Endodermal cell (in vitro differentiated cells): ENCODE measurements at places on chromosomes 6 and 20. TPM values are rescaled to one million over a fixed set of nuclear protein-coding genes. Genes with fewer than 3 reads are reported as not detected.
A peak's percentile ranks its signal among the peaks of the same experiment; 100 is the strongest.

- H3K4me3 ChIP-seq, result no peak overlapping the region
- H3K27ac ChIP-seq, result no peak overlapping the region
Measured at GRCh38 chr20:55010761-55011160, 535.4 kb downstream of the DOK5 start.

The KIF6 gene
- total RNA-seq, result 0.62 and 0.66 TPM in 2 replicates

DNA sequence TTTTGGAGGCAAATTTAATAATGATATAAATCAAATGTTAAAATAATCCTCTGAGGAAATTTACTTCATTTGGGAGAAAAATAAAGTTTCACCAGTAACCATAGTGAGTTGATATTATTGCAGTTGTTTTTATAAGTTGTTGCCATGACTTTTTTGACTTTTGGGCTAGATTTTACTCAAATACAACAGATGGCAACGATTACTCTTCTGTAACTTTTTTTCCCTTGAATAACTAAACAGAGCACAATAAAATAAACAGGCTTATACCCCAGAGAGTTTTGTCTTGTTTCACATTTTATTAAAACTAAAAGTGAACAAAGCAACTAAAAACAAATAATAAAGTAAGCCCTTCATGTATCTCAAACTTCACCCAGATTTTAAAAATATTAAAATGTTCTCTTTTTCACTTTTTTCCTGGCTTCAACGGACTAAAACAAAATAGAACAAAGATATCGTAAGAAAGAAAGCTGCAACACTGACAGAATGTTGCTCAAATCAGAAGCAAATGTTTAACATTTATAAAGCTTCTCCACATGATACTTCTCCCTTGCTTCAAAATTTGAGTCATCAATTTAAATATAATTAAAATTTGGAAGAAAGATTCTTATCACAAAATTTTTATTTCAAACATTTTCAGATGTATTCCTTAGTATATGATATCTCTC is 42.5 kb upstream of the BMP5 start:
- no peak overlapping the region for H3K4me3 ChIP-seq
- H3K36me3 ChIP-seq, result no peaks in the 10 kb centered on the region
- DNase-seq, result no peak
- H3K27ac ChIP-seq, result no peak overlapping the region
- H3K4me1 ChIP-seq, result peaks cover 4% of the 10 kb centered on the region

The SMPD2 gene
- total RNA-seq, result 9.3 to 11.4 TPM (median 11.1 TPM) in 3 replicates

DNA sequence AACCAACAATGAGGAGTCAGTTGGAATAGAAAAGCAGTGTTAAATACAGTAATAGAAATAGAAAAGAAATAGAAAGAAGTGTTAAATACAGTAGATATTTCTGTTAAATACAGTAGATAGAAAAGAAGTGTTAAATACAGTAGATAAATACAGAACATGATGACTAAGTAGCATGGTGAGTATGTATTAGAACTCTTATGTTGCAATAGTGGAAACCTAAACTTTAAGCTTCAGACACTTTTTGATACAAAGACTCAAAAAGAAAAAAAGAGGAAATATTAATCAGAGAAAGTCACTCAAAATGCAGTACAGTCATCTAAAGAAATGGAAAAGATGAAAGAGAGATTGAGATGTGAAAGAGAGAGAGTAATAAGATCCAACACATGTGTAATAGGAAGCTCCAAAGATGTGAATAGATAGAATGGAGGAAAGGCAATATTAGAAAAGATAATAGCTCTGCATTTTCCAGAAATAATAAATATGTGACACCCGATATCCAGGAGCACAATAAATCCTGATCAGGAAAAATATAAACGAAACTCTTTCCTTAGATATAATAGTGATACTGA is 131.5 kb upstream of the KCNK16 start:
- H3K27ac ChIP-seq, result no peak overlapping the region
- no peaks in the 10 kb centered on the region for H3K36me3 ChIP-seq
- peaks cover 8% of the 10 kb centered on the region for H3K27me3 ChIP-seq
- no peak for DNase-seq

DNA sequence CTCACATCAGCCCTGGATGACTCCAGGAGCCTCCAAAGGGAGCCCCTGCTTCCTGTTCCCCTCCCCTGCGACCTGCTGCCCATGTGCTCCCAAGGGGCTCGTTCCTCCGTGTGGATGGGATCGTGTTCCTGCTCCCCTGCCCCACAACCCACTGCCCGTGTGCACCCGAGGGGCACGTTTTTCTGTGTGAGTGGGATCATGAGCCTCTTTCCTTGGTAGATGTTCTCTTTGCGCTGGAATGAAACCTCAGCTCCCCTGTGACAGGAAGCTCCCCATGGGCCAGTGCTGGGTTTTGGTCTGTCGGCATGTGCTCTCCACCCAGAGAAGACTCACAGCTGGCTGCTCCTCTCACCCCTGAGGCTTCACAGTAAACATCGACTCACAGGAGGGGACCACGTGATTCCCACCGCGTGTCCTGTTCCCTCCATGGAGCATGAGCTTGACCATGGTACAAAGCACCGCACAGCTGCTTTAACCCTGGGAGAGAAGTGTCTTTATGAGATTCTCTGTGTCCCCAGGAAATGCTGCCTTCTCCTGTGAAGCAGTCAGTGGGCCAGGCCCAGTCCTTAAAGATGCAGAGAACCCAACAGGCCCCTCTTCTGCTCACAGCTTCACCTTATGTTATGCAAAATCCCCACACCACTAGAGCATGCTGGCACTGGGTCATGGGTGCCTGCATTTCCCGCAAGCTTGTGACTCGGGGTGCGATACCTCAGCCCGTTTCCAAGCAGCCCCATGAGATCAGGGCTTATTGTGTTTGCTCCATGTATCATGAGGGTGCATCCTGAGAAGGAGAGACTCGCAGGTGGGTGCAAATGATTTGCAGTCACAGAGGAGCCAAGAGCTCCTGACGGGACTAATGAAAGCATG is 215.1 kb downstream of the ERMARD start:
- H3K27ac ChIP-seq, result no peak overlapping the region
- no peaks in the 10 kb centered on the region for H3K36me3 ChIP-seq
- peak; percentile 41 for DNase-seq
- H3K4me1 ChIP-seq, result no peaks in the 10 kb centered on the region

The MOG gene
- 0.45 TPM in 1 of 2 replicates, not detected in the other for total RNA-seq

- no peak overlapping the region for H3K27ac ChIP-seq
- H3K27me3 ChIP-seq, result no peaks in the 10 kb centered on the region
- peaks cover 39% of the 10 kb centered on the region for H3K36me3 ChIP-seq
- no peak for DNase-seq
Measured at GRCh38 chr20:44973053-44973452, 6.7 kb downstream of the STK4 start.

The RIN2 gene
- 16.3 and 19.6 TPM in 2 replicates for total RNA-seq

DNA sequence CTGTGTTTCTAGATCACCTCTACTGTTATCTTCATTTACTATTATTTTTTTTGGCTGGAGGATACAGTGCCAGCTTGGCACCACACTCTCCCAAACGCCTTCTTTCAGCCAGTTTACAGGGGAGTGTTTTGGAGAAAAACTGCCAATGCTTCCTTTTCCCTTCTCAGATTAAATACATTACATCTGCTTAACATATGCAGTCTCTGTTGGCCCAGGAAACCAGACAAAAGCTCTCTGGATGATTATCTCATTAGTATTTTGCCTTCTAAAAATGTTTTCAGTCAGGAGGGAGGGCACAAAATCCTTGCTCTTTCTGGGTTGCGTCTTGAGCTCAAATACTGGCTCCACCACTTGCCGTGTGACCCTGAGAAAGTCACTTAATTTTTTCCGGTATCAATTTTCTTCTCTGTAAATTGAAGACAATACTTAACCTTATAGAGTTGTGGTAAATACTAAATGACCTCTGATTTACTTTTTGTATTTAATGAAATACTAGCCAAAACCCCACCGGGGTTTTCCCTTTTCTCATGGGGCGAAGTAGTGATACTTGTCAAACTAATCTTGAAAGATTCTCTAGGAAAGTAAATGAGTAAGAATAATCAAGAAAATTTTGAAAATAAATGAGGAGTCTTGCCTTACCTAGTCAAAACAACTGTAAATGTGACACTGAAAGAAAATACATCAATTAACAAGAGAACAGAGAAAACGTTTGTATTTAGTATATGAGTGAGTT is 146.2 kb downstream of the MMS22L start:
- DNase-seq, result no peak
- no peaks in the 10 kb centered on the region for H3K36me3 ChIP-seq
- no peaks in the 10 kb centered on the region for H3K4me1 ChIP-seq
- no peaks in the 10 kb centered on the region for H3K27me3 ChIP-seq
- H3K27ac ChIP-seq, result no peak overlapping the region
- H3K4me3 ChIP-seq, result no peak overlapping the region

The CRIP3 gene
- 11.2 to 19.3 TPM (median 16.1 TPM) in 3 replicates for total RNA-seq

- H3K36me3 ChIP-seq, result no peaks in the 10 kb centered on the region
- no peaks in the 10 kb centered on the region for H3K27me3 ChIP-seq
- H3K27ac ChIP-seq, result no peak overlapping the region
- H3K4me3 ChIP-seq, result no peak overlapping the region
- H3K4me1 ChIP-seq, result no peaks in the 10 kb centered on the region
- no peak for DNase-seq
Measured at GRCh38 chr6:156497618-156498017, 279.6 kb upstream of the ARID1B start.

The TAF11 gene
- total RNA-seq, result 44.7 and 44.9 TPM in 2 replicates

DNA sequence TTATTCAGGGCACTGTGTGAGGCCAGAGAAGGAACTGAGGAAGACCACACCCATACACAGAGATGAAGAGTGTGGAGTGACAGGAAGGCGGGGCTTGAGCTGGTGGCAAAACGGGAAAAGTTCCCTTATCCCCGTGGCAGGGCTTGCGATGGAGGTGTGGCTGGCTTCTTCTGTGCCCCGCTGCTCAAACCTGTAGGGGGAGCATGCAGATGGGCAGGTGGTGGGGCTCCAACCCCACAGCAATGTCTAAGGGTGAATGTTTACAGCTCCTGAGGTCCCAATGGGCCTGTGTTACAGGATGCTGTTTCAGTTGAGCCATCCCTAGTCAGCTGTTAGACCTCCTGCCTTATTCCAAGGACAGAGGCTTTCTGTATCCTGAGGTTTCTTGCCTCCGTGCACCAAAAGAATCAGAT is 105.9 kb downstream of the LY86 start:
- peaks cover 43% of the 10 kb centered on the region for H3K27me3 ChIP-seq
- peak; percentile 82 for DNase-seq
- H3K4me1 ChIP-seq, result no peaks in the 10 kb centered on the region
- H3K4me3 ChIP-seq, result no peak overlapping the region
- no peaks in the 10 kb centered on the region for H3K36me3 ChIP-seq

DNA sequence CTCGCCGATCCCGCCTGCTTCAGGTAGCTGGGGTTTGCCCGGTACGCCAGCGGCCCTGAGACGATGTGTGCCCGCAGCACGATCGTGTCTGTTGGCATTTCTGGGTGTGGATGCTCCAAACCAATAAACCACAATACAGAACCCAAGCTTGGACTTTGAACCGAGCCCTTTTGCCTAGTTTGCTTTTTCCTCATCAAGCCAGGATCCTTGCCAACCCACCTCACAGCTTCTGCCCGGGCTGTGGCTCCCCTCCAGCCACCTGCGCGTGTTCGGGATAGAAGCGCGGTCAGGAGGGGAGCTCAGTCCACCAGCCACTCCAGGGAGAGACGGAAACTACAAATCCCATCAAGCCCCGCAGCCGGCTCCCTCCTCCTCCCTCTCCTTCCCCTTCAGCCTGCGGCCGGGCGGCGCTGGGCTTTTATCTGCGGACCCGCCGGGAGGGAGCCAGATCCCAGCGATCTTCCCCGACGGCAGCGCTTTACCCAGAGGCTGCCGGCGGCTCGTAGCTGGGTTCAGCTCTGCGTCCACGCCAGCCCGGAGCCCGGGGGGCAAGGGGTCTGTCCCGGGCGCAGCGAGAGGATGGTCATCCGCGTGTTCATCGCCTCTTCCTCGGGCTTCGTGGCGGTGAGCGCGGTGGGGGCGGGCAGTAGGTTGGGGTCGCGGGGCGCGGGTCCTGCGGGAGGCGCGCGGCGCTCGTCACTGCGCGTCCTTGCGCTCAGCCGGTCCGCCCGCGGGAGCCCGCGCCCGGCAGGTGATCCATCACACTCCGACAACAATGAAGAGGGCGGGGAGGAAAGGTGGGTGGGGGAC is at the start of gene SH3BGRL2:
Gene SH3BGRL2, plus strand, starts transcription at position 447 of the 810 bp plus-strand sequence. Its CDS starts 133 bp downstream, at position 580.
- peak within 1 kb of the TSS; percentile 87 for H3K27ac ChIP-seq
- H3K4me1 ChIP-seq, result no peaks in the 10 kb centered on the region
- DNase-seq, result peak; percentile 94
- H3K36me3 ChIP-seq, result no peaks in the 10 kb centered on the region
- no peaks in the 10 kb centered on the region for H3K27me3 ChIP-seq
- H3K4me3 ChIP-seq, result peak within 1 kb of the TSS; percentile 94

- no peaks in the 10 kb centered on the region for H3K4me1 ChIP-seq
- no peaks in the 10 kb centered on the region for H3K36me3 ChIP-seq
- H3K4me3 ChIP-seq, result no peak overlapping the region
- H3K27me3 ChIP-seq, result no peaks in the 10 kb centered on the region
- H3K27ac ChIP-seq, result no peak overlapping the region
Measured at GRCh38 chr6:167565388-167565787, 240.5 kb downstream of the TTLL2 start.

- no peak for DNase-seq
- no peak overlapping the region for H3K4me3 ChIP-seq
- H3K36me3 ChIP-seq, result no peaks in the 10 kb centered on the region
- no peaks in the 10 kb centered on the region for H3K27me3 ChIP-seq
- peaks cover 2% of the 10 kb centered on the region for H3K4me1 ChIP-seq
Measured at GRCh38 chr6:54805077-54805476, 41.5 kb upstream of the FAM83B start.

- no peaks in the 10 kb centered on the region for H3K4me1 ChIP-seq
- no peaks in the 10 kb centered on the region for H3K27me3 ChIP-seq
- no peaks in the 10 kb centered on the region for H3K36me3 ChIP-seq
- no peak for DNase-seq
- no peak overlapping the region for H3K27ac ChIP-seq
Measured at GRCh38 chr6:162463576-162463975, 264.0 kb downstream of the PRKN start.

The LAMA5 gene
- 217 and 315 TPM in 2 replicates for total RNA-seq
